ENCODE measurements at places on chromosomes 7 and 10.

GRCh38 chr10:28668363-28669226 is 8.7 kb upstream of the BAMBI start:
- peak; percentile 42 for DNase-seq

DNA sequence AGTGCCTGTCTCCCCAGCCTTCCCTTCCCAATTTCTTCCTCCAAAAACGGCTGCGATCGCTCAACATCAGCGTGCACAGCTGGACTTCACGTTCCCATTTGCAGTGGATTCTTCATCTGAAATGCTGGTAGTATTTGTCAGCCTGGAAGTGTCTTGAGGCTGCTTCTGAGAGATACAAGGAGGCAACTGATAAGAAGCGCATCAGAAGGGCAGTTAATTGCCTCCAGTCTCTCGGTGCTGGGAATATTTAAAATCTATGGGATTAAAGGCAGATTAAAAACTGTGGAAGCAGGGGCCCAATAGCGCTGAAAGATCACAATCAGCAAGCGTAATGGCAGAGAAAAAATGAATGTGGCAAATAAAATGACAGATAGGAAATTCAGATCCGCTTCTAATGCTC is 450.0 kb downstream of the GATA3 start:
- DNase-seq = no peak

- DNase-seq = no peak
These were observed 96.4 kb upstream of the AOAH start for GRCh38 chr7:36820527-36821170.

GRCh38 chr7:155917836-155918430 is 105.7 kb upstream of the SHH start:
- DNase-seq = no peak

GRCh38 chr7:7416031-7416858 is 119.4 kb downstream of the COL28A1 start:
- DNase-seq = no peak

DNA sequence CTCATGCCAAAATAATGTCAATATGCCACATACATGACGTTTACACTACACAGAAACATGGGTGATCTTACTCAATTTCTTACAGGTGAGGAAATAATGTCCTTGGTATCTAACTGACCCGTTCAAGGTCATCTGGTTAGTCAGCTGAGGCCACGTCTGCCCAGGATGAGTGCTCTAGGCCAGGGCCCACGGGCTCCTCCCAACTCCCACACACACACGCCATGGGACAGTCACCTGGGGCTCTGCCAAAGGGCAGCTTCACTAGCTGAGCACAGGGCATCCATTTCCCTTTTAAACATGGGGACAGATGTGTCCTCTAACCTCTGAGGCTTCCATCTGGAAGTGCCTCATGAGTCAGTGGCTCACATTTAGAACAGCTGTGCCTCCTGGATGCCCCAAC is 123.9 kb downstream of the TNS3 start:
- DNase-seq = no peak

GRCh38 chr10:17617031-17617911 is at the start of gene HACD1:
HACD1 (minus strand) TSS chr10:17617374; CDS start chr10:17617339, 35 bp downstream.
- DNase-seq = peak; percentile 62

DNA sequence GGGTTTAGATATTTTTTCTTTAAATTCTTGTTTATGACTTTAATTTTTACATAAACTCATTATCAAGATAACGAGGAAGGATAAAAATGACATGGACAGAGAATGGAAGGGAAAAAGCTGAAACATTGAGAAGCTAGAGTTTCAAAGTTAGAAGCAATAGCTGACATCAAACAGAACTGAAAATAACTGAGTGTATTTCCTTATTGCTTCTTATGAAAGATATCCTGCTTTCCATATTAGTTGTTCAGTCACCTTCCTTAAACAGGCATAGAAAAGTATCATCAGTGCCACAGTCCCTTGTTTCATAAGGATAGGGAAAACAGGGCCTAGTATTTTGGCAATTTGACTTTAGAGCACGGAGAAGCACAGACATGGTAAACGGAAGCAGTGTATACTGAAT is 460.5 kb upstream of the GHITM start:
- DNase-seq = no peak

GRCh38 chr7:71868797-71869196 is 543.3 kb downstream of the CALN1 start:
- no peak for DNase-seq

DNA sequence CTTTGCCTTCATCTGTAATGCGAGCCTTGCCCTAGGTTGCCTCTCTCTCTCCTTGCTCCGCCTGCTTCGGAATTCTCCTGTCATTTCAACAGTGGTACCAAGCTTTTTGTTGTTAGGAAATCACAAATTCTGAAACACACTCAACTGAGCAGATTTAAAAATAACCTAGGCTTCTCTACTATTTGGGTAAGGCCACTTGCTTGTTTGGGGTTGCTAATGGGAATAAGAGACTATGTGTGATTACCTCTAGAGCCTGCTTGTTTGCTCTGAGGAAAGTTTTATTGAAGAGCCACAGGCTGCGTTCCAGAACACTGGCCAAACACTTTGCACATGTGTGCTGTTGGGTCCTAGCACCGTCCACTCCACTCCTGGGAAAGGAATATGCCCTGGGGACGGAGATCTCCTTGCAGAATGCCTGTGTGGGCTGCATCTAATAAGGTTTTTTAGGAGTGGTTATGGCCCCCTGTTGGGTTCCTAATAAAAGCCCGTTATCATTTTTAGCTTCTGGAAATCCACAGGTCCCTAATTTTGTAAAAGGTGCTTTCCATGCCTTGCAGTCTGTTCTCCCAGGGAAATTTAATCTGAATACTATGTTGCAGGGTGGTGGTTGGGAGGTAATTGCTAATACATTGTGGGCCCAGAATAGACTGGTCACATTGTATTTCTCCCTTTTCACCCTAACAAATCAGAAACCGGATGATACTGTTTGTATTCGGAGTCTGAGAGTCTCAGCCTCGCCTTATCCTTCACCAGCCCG is 68.7 kb upstream of the KLF6 start:
- DNase-seq = no peak

DNA sequence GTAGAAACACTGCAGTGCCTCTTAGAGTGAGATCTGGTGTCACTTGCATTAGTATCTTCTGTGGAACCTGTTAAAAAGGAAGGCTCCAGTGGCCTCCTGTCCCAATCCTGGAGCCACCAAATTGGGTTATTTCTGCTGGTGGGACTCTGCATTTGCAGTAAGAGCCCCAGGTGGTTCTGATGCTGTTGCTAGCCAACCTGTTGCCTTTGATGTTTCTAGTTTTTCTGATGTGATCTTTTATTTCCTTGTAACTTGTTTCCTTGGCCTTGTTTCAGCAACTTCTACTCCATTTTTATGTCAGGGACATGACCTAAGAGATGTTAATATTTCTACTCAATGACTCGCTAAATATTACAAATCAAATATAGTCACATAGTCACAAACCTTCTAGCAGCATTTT is 12.5 kb upstream of the STN1 start:
- DNase-seq = no peak

DNA sequence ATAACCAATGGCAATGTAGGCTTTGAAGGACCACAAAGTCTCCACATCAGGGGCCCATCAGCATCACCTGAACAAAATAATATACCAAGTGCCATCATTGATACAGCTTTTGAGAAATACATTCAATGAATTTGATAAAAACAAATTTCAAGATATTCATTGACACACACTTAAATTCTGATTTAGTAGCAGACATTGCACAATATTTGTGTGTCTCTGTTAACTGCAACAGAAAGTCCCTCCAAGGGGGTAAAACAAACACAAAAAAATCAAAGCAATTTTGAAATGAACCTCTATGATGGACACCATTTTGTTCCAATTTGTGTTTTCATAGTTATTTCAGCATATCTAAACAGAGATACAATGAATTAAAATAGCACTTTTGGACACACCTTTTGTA is 86.8 kb upstream of the RSU1 start:
- no peak for DNase-seq

- DNase-seq = no peak
These were observed 18.2 kb upstream of the ANKRD1 start for GRCh38 chr10:90939116-90939515.

DNA sequence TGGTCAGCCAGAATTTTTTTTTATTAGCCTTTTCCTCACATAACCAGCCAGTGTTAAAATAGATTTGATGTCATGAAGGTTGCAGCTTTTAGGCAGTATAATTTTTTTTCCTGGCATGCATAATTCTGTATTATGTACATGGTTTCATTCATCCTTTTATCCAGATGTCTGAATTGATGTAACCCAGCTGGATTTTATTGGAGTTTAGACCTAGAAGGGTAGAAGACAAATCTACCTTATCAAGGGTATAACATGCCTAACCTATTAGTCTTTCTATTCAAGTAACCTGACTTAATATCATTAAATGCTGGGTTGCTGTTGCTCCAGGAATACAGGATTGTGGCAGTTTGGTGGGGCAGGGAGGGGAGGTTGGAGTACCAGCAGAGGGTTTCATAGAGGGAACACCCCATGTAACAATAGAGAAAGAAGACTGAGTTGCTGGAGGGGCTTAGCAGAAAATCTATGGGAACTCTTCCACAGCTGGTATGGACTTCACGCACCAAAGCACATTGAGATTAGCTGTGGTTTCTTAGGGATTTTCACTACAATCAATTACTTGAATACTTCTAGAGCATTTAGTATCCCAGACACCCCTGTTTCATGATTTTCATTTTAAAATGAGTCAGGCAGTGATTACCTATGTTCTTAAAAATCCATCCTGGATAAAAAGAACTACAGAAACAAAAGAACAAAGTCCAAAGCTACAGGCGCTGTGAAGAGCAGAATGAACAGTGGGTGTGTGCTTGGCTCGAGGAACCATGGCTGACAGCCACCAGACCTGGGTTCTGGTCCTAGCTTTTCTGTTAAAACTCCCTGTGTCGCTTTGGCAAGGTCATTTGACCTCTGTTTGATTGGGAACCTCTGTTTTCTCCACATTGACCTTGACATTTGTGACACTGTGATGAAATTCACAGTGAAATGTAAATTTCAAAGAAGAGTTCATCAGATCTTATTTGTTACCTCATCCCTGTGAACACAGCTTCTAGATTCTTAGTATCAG is 93.5 kb downstream of the CREM start:
- no peak for DNase-seq

DNA sequence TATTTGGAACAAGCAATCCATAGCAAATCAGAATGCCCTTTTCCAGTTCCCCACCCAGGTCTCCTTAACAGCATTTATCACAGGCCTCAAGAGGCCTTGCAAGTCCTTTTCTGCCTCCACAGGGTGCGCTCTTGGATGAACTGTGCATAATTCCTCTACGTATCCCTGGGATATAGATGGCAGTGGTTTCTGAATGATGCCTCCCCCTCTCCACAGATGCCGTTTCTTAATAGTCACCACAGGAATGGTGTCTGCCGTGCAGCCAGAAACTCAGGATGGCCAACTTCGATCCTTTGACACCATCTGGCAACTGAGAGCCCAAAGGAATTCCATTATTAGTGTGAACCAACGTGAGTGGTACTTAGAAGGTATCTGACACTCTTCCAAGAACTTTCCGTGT is 43.1 kb downstream of the JAZF1 start:
- no peak for DNase-seq

DNA sequence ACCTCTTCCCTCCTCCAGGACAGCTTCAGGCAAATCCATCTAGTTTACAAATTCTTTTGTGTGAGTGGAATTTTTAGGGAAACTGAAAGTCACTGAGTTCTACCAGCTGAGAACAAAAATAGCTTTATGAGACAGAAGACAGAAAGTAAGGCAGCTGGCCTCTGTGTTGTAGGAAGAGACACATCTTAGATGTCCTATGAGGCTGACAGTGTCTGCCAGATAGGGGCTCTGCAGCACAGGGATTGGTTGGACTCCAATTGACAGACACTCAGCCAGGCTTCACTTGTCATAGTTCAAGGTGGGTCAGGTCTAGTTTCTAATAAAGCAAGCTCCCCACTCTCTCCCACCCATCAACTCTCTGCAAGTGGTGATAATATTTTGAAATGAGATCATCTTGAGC is 574.9 kb downstream of the CCSER2 start:
- no peak for DNase-seq

GRCh38 chr10:91983416-91983815 is 59.8 kb downstream of the BTAF1 start:
- DNase-seq = no peak

DNA sequence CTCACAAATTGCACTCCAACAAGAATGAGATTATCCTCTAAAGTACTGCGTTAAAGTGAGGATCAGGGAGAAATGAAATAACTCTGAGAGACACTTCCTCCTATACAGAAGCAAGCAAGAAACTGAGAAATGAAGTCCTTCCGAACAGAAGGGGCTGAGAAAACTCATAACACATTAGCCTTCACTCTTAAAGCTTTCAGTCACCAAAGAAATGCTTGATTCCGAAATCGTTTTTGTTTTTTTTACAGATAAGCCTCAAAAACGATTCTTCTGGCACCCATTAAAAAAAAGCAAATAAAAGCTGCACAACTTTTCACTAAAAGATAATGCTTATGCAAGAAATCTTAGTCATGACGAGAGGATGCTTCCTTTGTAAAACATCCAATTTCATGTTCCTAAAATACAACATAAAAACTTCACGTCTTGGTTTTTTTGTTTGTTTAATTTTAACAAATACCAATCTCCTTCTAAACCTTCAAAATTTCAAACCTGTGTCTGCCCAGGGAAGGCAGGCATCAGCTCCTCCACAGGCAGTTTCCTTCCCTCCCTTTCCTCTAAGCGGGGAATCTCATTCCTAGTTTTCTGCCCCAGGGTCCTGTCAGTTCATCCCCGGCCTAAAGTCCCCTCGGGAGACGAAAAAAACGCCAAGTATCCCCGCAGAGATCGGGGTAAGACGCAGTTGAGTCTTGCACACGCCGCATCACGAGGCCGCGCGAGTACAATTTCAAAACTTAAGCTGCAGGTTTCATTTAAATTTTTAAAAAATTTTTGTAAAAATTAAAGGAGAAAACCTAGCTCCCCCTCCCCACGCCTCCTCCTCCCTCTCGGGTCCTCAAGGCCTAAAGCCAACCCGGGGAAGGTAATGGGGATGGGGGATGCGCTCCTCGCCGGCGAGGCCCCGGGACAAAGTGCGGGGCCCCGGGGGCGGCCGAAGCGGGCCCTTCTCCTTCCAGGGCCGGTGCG is 1.1 kb downstream of the BAZ1B start:
- DNase-seq = peak; percentile 9

DNA sequence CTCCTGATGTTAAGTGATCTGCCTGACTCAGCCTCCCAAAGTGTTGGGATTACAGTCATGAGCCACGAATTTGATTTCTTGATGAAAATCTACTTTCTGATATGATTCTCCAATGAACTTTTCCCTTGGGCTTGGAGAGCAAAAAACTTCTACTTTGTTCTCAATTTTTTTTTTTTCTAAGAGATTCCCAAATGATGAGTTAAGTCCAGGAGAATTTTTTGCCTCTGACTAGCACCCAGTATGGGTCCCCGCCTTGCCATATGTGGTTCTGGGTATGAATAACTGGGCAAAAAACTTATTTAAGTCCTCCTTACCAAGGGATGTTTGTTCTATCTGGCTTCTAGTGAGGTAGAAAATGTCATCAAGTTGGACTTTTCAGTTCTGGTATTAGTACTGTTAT is 147.9 kb upstream of the LYZL1 start:
- no peak for DNase-seq

DNA sequence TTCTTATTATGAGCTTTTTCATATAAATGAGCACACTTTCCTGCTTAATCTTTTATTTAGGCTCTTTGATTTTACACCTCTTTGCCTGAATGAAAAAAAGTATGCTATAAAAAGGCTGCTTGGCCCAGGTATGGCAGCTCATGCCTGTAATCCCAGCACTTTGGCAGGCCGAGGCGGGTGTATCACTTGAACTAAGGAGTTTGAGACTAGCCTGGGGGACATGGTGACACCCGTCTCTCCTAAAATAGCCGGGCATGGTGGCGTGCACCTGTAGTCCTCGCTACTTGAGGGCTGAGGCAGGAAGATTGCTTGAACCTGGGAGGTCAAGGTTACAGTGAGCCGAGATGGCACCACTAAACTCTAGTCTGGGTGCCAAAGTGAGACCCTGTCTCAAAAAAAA is 72.9 kb downstream of the DOCK4 start:
- no peak for DNase-seq
